ENCODE measurements at places on chromosomes 3 and 15.

- DNase-seq = no peak
Measured at GRCh38 chr3:176920766-176921160, 276.5 kb downstream of the TBL1XR1 start.

DNA sequence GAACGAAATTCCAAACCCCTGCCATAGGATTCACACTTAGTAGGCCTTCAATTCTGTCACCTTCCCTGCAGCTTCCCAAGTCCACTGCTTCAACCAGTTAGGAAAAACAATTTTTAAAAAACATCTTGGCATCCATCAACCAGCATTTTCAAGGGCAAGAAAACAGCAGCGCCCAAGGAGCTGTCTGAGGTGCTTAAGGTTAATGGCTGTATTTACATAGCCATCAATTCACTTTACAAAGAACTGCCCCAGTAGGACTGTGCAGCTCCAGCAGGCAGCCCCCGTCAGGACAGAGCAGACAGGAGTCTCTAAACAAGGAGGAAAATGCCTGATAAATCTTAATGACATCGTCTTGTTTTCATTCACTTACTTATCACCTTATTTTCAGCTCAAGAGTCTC lies 13.3 kb downstream of the TAFA4 start:
- DNase-seq = no peak

DNA sequence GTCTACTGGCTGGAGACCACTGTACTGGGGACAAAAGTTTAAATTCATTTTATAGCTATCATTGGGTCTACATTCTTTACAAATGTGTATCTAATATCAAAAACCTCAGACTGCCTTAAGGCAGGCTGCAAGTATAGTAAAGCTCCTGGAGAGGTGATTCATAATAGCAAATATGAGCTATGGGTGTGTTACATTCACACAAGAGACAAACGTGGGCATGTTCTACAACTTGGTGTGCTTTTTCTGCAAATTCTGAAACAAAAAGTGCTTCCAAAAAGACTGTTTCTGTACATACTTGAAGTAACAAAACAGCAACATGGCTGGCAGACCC lies 1101.4 kb downstream of the ROBO1 start:
- no peak for DNase-seq

- peak; percentile 92 for DNase-seq
Measured at GRCh38 chr15:74302821-74303359, 64.6 kb downstream of the CYP11A1 start.

DNA sequence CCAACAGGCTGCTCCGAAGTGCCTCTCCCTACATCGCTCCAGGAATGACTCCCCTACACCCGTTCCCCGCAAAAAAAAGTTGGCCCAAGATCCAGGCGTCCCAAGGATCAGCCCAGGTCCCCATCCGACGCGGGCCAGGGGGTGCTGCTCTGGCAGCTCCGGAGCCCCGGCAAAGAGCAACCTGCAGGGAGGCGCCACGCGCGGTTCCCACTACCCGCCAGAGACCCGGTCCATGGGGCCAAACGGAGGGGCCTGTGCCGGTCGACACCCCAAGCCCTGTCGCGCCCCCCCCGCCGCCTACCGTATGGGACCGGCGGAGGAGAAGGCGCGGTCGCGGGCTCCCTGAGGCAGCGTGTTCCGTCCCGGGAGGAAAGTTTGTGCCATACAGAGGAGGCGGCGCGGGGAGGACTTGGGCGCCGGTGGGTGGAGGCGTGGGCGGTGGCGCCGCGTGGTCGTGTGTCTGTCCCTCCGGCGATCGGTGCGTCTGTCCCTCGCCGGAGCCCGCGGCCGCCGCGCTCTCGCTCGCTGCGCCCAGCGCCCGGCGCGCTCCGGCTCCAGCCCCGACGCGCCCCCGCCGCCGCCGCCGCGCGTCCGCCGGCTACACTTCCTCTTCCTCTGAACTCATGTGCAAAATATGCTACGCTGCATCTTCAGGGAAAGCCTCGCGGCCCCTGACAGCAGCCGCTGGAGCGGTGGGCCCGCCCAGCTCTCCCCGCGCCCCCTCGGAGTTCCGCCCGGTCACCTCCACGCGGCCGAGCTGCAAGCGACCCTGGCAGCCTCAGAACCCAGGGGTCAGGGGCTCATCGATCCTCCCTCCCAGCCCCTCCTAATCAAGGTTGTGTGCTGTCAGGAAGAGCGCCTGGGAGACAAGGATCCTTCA lies at the start of gene RFTN1:
Gene RFTN1, minus strand, starts transcription at position 559 of the 880 bp plus-strand sequence. CDS start 19,830 bp downstream, outside the sequence.
- no peak for DNase-seq

DNA sequence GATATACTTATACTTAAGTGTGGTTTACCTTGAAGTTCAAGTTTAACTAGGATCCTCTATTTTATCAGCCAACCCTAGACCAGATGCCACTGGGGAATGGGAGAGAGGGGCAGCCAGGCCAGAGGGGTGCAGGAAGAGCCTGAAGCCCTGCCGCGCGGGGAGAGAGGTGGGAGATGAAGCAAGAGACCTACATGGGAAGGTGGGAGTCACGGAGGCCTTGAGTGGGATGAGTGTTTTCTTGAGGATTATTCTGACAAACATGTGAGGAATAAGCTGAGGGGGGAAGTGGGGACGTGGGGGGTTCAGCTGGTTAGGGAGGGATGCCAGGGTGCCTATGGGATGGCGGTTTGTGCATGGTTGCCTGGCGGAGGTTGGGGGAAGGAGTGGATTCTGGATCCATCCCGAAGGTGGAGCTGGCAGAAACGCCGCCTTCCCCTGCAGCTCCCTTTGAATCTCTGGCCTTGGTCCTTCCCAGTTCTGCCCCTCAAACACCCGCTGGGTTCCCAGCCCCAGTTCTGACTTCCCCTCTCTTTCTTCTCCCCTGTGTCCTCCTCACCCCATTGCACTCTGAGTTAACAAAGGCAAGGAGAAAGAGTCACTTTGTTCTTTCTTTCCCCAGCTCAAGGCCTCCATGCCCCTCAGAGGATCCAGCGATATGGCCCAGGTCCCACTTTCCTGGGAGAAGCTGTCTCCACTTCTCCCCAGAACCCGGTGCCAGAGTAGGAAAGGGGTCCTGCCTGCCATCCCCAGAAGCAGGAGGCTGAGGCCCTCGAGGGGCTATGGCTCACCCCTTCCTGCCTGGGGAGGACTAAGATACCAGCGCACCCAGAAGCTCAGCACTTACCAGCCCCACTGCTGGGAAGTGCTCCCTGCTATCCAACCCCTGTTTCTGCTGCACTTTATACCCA lies 274.2 kb downstream of the UACA start:
- DNase-seq = no peak

GRCh38 chr3:21435871-21436270 lies 315.1 kb downstream of the ZNF385D start:
- no peak for DNase-seq

DNA sequence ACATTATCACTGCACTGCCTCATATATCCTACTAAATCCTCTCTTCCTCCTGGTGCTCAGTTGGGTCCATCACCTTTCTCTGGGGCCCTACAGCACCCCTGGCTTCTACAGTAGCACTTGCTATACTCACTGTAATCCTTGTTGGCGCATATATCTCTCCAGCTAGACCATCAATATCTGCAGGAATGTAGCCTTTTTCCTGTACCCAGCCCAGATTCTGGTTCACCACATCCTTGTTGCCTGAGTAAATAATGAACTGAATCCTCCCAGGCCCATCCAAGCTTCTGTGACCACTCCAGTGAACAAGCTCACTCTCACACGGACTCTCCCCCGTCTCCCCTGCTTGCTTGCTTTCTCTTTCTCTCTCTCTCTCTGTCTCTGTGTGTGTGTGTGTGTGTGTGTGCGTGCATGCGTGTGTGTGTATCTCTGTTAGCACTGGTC lies 62.5 kb upstream of the LIPC start:
- DNase-seq = no peak

DNA sequence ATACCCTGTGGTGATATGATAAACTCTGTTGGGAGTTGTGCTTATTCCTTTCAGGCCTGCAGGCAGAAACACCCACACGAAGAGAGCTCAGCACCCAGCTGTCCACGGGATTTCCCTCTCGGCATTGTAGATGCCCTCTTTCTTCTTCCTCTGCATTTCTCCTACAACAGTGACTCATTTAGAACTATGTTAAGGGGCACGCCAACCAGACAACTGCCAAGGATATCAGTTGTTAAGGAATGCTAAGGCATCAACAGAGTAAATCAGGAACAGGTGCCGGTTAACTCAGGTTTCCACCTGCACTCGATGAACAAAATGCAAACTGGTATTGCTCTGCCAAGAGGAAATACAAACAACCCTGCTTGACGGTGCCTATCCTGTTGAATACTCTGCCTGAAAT lies 270.0 kb upstream of the PEX5L start:
- no peak for DNase-seq

- no peak for DNase-seq
Measured at GRCh38 chr3:25849091-25849490, 59.2 kb downstream of the OXSM start.

DNA sequence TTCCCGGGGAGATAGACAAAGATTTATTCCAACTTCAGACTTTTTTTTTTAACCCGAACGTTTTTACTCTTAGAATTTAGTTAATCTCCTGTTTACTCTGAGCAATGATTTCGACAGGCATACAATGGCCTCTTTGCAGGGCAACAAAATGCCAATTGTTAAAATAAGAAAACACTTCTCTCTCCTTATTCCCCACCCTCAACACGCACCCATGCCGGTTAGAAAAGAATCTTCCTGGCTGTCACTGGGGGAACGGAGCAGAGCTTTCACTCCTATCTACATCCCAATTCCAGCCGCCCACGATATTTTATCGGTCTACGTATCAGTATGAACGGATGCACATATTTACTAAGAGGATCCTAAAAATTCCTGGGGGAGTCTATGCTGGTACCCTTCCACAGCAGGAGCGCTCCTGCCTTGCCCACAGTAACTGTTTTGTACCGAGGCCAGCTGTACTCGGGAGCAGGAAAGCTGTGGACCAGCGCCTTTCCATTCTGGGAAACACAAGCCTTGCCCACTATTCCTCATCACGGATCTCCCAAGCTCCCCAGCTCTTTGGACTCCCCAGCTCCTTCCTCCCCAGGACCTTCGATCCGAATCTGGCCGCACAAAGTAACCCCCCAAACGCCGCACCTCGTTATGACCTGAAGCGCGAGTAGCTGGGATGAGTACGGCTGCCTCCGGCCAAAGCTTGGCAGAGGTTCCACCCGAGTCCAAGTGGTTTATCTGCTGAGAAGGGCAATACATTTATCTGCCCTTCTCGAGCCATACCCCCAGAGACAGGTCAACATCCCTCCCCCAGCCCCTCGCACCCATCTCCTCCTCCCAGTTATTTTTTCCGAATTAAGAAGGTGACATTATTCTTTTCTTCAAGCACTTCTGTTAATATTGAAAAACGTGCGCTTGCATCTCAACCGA lies 2.2 kb upstream of the FOXB1 start:
- no peak for DNase-seq

DNA sequence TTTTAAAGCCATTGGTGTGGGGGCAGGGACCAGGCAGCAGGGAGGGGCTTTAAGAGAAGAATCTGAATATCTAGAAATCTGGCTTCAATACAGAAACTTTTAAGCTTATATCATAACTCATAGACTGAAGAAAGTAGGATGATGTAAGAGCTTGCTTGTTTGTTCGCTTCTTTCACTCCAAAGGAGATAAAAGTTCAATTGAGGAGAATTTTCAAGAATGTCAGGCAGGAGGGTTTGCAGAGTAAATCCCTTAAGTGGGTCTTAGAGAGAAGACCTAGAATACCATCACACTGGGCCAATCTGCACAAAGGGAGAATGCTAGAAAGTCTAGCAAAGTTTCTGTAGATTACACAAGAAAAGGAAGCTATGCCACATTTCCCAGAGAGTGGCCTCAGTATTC lies 4.1 kb upstream of the HLTF start:
- no peak for DNase-seq

DNA sequence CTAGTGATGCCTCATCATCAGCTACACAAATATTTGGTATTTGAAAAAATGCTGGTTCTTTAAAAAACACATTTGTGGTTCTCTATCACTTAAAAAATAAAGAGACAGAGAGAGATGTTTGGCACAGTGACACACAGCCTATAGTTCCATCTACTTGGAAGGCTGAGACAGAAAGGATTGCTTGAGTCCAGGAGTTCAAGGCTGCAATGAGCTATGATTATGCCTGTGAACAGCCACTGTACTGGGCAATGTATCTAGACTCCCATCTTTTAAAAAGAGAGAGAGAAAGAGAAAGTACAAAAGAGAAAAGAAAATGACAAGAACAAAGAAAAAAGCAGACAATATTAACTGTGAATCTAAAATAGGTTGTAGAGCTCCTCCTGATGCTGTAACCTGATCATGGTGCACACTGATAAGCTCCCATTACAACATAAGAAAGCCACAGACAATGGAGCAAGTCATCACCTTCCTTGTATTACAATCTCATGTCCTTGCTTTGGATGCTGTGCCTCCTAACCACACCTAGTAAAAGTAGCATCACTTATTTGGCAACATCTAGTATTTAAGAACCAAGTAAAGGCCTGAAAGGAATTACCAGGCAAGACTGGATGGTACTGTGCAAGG lies 31.7 kb upstream of the MAP4 start:
- DNase-seq = no peak

GRCh38 chr3:141998669-141999290 lies 122.3 kb downstream of the ATP1B3 start:
- DNase-seq = no peak

DNA sequence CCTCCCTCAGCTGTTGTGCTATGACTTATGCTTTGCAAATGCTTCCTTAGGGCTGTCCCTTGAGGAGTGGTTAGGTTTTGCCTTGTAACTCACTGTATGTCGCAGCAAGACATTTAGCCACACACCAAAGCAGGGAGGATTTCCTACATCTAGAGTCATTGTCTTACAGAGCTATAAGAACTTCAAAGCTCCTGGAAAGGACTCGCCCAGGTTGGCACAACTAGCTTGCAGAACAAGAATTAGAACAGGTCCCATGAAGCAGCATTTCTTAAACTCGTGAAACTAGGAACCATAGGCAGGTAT lies 19.4 kb upstream of the ACAP2 start:
- DNase-seq = no peak

- DNase-seq = no peak
Measured at GRCh38 chr15:31337352-31338031, 10.9 kb downstream of the KLF13 start.

DNA sequence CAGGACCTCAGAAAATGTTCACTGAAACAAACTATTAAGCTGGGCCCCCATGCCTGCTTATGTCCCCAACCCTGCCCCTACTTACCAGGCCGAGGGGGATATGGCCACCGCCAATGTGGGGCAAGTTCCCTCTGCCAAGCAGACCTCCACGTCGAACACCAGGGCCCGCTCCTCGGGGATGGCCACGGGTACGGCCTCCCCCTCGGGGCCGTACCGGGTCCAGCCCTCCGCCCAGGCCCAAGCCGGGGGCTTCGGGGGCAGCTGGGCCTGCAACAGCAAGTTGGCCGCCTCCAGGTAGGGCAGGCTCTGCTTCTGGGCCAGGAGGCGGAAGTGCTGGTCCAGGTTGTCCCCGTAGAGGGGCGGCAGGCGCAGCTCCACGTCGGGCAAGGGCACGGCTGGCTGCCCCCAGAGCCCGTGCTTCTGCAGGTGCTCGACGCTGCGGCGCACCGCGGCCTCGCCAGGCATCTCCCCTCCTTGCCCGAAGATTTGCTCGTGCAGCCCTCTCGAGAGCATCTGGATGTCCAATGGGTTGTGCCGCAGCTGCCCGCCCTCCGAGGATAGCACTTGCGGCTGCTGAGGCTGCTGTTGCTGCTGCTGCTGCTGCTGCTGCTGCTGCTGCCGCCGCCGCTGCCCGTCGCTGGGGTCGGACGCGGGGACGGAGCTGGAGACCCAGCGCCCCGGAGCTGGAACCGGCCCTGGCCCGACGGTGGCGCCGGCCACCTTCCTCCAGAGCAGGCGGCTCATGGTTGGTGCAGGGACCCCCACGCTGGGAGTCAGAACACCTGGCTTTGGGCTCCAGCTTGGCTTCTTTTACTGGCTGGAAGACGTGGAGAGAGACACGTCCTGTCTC lies 1.4 kb downstream of the POLG start:
- DNase-seq = no peak

- no peak for DNase-seq
Measured at GRCh38 chr3:55169608-55170072, 241.8 kb upstream of the LRTM1 start.

GRCh38 chr3:36227980-36228379 lies 152.3 kb upstream of the STAC start:
- DNase-seq = no peak

Data from posterior cingulate gyrus (tissue), 11 donors.